ENCODE measurements at places on chromosomes 7 and 10.

- peak; percentile 38 for DNase-seq
Observed at GRCh38 chr10:17430647-17431355, 23.6 kb downstream of the ST8SIA6 start.

GRCh38 chr7:121459148-121459547 lies 63.0 kb upstream of the FAM3C start:
- DNase-seq = no peak

GRCh38 chr7:90092506-90092905 lies 61.8 kb upstream of the STEAP1 start:
- DNase-seq = no peak

DNA sequence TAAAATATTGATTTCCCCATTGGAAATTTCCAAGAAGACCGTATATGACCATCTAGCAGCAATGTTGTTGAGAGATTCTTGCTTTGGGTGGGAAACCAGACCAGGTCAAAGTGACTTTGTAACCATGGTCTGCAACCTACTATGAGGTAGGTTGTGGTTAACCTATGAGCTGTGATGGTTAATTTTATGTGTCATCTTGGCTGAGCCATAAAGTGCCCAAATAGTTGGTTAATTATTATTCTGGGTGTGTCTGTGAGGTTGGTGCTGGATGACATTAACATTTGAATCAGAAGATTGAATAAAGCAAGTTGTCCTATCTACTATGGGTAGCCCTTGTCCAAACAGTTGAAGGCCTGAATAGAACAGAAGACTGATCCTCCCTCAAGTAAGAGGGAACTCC lies 18.3 kb upstream of the RALA start:
- peak; percentile 27 for DNase-seq

- peak; percentile 63 for DNase-seq
Observed at GRCh38 chr7:39306016-39306570, 260.1 kb upstream of the YAE1 start.

DNA sequence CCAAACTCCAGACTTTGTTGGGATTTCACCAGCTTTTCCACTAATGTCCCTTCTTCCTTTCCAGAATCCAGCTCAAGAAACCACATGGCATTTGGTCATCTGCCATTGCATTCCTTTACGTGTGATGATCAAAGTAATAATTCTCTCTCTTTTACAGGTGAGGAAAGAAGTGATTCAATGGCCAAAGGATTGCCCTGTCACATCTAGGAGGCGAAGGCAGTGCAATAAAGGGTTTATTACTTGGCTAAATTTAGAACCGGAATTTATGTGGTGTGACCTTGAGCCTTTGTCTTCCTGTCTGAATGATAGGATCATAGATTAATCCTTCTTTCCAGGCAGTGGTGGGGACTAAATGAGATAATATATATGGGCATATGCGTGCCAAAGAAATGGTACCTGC lies 58.3 kb upstream of the COBL start:
- DNase-seq = no peak

- peak; percentile 3 for DNase-seq
Observed at GRCh38 chr10:87868277-87868676, 4.9 kb downstream of the PTEN start.

DNA sequence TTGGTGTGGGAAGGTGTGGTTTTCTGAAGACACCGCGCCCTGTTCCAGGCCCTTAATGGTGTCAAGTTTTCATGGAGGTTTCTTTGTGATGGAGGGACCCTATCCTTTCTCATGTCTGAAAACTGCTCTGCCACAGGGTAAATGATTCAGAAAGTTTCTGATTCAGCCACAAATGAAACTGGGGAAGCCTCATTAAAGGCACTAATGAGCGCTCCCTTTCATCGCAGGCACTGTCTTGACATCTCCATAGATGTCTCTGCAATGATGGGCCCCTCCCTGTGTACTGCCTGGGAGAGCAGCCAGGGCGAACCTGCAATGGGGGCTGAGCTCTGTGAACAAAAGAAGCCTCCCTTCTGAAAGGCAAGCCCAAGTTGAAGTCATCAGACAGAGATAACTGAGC lies 355.3 kb downstream of the PRPF18 start:
- no peak for DNase-seq

- peak; percentile 37 for DNase-seq
Observed at GRCh38 chr10:100184840-100185239, 989 bp downstream of the ERLIN1 start.

DNA sequence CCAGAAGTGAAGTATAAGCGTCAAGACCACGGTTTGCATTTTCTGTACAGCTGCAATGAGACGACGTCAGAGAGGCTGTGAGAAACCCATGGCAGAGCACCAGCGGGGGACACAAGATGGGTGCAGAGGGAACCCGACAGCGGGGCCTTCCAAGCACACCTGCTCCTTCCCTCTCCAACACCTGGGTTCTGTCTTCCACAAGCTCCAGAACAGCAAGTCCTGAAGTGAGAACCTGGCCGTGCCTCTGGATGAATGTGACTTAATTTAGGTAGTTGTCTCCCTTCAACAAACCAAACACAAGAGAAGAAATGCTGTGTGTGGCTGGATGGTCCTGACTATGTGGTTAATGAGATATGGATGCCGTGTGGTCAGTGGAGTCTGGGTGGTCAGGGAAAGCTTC lies 76.1 kb downstream of the ADAM12 start:
- no peak for DNase-seq

Data from kidney glomerular epithelial cell (primary cell).